ENCODE measurements at places on chromosomes 4 and X.
A peak's percentile ranks its signal among the peaks of the same experiment; 100 is the strongest.

- no peak for DNase-seq
Measured at GRCh38 chr4:5967783-5968182, 50.4 kb downstream of the C4orf50 start.

- no peak for DNase-seq
Measured at GRCh38 chr4:73470728-73471127, 10.8 kb upstream of the AFM start.

GRCh38 chr4:43651991-43652390 lies 759.5 kb downstream of the GRXCR1 start:
- DNase-seq, result no peak

- DNase-seq, result no peak
Measured at GRCh38 chrX:10326578-10326977, 169.8 kb downstream of the CLCN4 start.

- DNase-seq, result no peak
Measured at GRCh38 chrX:19875050-19875431, 12.4 kb downstream of the SH3KBP1 start.

- DNase-seq, result no peak
Measured at GRCh38 chrX:134746410-134746785, 88.1 kb upstream of the PLAC1 start.

DNA sequence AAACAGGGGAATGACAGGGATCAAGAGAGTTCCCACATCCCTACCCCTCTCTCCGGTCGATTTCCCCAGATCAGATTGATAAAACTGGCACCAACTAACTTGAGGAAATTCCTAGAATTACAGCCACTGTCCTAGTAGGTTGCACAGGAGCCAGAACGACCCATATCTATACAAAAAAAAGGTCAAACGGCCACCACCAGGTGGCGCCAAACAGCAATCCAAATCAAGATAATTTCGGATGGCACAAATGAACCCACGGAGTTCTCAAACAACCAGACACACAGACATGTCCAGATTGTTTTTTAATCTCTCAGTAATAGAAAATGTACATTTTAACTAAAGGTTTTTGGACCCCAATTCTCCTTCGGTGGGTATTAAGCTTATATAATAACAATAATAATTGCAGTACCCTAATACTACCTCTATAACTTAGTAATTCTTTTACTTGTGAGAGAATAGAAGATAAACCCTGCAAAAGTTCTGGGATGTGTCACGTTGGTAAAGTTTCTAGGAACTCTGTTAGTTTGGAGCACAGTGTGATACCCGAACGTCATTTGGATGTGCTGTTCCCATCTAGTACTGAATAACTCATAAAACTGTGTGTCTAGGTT lies 212.6 kb downstream of the SPOCK3 start:
- DNase-seq, result peak; percentile 54

DNA sequence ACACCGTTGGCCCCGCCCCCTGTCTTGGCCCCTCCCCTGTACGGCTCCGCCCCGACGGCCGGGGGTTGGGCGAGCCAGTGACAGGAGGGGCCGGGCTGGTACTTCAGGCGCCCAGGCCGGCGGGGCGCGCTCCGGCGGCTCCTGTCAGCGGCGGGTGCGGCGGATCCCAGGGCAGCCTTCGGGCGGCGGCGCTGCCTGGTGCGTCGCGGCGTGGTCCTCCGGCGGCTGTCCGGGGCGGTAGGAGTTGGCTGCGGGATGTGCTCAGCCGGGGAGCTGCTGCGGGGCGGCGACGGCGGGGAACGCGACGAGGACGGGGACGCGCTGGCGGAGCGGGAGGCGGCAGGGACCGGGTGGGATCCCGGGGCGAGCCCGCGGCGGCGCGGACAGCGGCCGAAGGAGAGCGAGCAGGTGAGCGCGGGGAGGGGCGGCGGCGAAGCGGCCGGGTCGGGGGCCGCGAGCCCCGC lies at the start of gene FAM241A:
TSS of gene FAM241A (plus strand) at position 129 of the 464 bp plus-strand sequence. CDS start at position 256, 127 bp downstream.
- DNase-seq, result peak; percentile 89

- no peak for DNase-seq
Measured at GRCh38 chr4:112818594-112818965, 181.6 kb downstream of the LARP7 start.

DNA sequence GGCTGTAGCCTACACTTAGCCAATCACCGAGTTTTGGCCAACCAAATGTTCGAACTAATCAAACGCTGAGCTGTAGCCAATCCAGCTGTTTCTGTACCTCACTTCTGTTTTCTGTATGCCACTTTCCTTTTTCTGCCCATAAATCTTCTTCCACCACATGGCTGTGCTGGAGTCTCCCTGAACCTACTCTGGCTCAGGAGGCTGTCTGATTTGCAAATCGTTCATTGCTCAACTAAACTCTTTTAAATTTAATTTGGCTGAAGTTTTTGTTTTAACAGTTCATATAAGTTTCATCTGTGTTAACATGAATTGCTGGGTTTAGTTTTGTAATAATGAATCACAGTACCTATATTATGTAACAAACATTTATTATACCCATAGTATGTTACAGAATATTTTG lies 160.7 kb upstream of the PCDH7 start:
- DNase-seq, result no peak

DNA sequence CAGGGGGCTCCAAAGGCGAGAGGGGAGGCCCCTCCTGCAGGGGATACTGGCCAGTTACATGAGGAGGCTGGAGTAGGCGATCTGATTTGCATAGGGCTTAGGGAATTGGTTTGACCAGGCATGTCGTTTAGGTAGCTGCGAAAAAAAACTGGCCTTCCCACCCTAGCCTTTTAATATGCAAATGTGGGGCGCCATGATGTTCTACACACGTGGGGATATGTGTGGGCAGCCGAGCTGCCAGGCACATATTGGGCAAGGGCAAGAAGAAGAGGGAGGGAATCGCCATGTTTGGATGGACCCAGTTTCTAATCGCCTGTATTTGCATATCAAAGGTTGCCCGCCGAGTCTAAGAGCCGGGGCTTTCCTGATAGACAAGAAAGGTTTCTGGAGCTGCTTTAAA lies 121.3 kb downstream of the PRKX start:
- DNase-seq, result no peak

- DNase-seq, result no peak
Measured at GRCh38 chrX:459611-460010, 72.9 kb upstream of the PPP2R3B start.

DNA sequence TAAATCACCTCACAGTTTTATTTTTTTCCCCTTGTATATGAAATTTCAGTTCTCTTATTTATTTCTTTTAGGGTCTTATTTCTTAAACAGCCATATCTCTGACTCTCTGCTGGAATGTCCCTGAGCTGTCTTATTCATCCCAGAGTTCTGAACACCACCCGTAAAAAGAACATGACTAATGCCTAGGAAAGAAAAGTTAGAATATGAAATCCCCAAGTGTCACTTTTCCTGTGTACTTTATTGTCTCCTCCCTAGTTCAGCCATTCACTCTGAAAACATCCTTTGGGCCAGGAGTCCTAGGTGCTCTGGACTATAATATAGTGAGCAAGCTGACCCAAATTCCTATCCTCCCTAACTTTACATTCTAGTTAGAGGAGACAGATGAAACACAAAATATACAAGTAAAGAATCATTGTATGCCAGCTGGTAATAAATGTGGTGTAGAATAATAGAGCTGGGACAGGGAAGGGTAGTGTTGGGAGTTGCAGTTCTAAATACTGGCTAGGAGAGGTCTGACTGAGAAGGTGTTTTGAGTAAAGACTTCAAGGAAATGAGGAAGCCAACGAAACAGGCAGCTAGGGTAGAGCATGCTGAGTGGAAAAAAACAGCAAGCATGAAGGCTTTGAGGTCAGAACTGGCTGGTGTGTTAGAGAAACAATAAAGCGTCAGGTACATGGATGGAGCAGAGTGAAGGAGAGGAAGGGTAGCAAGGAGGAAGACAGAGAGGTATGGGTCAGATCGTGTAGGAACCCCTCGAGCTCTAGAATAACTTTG lies 40.6 kb upstream of the FTHL17 start:
- no peak for DNase-seq

GRCh38 chr4:57064811-57065711 lies 45.1 kb downstream of the IGFBP7 start:
- DNase-seq, result no peak

GRCh38 chr4:82261084-82261483 lies 112.7 kb downstream of the HNRNPD start:
- no peak for DNase-seq

- DNase-seq, result no peak
Measured at GRCh38 chr4:104976262-104976661, 170.4 kb upstream of the TET2 start.

DNA sequence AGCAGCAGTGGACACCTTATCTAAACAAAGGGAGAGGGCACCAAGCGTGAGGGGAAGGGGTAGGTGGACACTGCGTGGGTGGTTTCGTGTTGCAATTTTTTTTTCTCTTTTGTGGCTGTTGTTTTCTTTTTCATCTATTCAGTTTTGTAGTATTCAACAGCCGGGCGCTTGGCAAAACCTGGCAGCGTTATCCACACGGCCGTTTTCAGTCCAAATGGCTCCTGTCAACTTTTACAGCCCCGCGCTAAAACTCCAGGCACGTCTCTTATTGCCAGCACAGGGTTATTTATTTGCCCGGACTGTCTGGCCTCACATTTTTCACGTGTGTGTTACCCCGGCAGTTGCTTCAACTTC lies 192.2 kb downstream of the BCOR start:
- no peak for DNase-seq

DNA sequence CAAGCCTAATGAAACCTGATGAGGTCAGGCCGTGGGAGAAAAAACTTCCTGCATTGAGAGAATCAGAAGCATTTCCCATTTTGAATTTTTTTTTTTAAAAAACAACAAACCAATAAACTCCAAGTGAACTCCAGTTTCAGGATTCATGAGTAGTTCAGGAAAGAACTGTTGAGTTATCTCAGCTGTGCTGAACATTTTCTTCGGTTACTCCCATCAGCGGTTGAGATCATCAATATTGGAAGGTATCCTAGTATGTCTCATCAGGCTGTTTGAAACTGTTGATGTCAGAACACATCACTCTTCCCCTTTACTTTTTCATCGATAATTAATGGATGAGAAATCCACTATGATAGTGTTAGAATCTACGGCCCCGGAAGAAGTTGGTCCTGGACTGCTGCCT lies 82.4 kb upstream of the ADGRG2 start:
- no peak for DNase-seq

- no peak for DNase-seq
Measured at GRCh38 chr4:37604461-37604860, 81.7 kb downstream of the RELL1 start.
